ENCODE measurements at places on chromosomes 2 and 18. TPM values are rescaled to one million over a fixed set of nuclear protein-coding genes. Genes with fewer than 3 reads are reported as not detected.

TACR1 gene
- total RNA-seq: not detected

DNA sequence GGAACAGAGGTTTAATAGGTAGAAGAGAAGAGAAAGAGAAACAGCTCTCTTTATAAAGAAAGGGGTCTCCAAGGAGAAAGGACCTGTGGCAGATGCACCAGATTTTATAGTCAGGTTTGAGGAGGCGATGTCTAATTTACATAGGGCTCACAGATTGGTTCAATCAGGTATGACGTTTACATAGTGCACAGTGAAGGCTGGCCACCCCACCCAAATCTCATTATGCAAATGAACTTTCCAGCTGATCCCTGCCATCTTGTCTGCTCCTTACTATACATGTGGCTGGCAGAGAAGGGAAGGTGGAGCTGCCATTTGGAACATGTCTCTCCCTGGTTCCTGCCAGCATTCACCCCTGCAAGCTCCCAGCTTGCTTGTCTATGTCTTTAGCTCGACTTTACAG, 557.8 kb downstream of the SUCLG1 start:
- DNase-seq: no peak

UCN gene
- 9.3 TPM for total RNA-seq

DNA sequence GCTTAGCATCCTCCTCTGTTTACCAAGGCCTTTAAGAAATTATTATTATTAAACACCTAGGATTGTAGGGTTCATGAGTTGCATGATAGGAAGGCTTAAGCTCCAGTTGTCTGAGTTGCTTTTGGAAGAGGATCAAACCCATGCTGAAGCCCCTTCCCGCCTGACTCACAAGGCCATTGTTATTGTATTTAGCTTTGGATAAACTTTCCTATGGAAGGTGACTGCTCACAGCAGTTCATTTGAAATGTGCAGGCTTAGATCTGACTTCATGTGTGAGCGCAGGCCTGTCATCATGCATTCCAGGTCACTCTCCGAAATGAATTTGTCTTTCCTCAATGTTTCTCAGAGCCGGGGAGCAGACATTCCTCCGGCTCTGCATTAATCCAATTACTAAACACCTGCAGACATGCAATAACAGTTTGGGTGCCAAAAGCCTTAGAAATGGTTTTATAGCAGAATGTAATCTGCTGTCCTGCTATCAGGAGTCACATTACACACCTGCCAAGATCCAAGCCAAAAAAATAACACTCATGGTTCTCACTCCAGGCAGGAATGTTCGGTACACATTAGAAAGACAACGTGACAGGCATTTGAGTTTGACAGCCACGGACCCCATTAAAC, 119.9 kb downstream of the OSR1 start:
- no peak for DNase-seq

All from HT1080 (cell line).